ENCODE measurements at places on chromosomes 5 and 9. TPM values are rescaled to one million over a fixed set of nuclear protein-coding genes. Genes with fewer than 3 reads are reported as not detected.

DNA sequence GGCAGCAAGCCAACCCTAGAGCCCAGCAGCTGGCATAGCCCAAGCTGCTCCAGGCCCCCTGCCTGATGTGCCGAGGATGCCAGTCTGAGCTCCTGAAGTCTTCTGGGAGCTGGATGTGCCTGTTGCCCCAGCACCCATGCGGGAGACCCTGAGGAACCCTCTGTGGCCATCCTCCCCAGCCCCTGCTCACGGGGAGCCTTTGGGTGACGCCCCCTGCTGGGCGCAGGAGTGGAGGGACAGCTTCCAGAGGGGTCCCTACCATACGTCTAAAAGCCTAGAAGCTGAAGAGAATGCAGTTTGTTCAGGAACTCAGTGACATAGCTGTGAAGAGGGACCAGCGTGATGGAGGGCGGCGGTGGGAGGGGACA is 33.1 kb upstream of the MVB12B start:
- no peak for DNase-seq

The ASPN gene
- total RNA-seq = not detected

The SLC36A2 gene
- 0.14 TPM for total RNA-seq

- no peak for DNase-seq
Measured at GRCh38 chr5:7851240-7851592, 283 bp upstream of the CFAP90 start.

DNA sequence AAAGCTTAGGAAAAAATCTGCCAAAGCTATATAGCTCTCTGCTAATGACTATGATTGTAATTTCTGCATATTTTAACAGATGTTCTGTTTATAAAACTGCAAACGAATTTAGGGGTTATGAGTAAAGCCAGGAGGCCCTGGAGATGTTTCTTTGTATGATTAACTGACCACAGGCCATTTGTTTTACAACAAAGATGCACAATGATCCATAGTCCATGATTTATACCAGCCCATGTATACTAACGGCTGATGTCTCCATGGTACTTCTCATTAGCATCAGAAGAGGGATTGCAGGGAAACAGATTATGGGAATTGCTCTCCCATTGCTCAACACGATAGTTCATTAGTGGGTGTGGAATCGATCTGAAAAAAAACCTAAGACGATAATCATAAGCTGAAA is 78.9 kb downstream of the PPP2R2B start:
- DNase-seq = no peak
